Activated CD4-positive, alpha-beta T cell treated with anti-CD3 and anti-CD28 coated beads, Interleukin-2, amount 50 U/mL, for 16 hours (primary cell): ENCODE measurements at places on chromosomes 1 and 21.

- no peak for DNase-seq
These were observed 624.2 kb downstream of the PLPP3 start for GRCh38 chr1:55955016-55955621.

- DNase-seq = no peak
These were observed 19.2 kb downstream of the RIMS3 start for GRCh38 chr1:40646315-40646714.

- no peak for DNase-seq
These were observed 23.8 kb downstream of the SLC27A3 start for GRCh38 chr1:153799016-153799415.

DNA sequence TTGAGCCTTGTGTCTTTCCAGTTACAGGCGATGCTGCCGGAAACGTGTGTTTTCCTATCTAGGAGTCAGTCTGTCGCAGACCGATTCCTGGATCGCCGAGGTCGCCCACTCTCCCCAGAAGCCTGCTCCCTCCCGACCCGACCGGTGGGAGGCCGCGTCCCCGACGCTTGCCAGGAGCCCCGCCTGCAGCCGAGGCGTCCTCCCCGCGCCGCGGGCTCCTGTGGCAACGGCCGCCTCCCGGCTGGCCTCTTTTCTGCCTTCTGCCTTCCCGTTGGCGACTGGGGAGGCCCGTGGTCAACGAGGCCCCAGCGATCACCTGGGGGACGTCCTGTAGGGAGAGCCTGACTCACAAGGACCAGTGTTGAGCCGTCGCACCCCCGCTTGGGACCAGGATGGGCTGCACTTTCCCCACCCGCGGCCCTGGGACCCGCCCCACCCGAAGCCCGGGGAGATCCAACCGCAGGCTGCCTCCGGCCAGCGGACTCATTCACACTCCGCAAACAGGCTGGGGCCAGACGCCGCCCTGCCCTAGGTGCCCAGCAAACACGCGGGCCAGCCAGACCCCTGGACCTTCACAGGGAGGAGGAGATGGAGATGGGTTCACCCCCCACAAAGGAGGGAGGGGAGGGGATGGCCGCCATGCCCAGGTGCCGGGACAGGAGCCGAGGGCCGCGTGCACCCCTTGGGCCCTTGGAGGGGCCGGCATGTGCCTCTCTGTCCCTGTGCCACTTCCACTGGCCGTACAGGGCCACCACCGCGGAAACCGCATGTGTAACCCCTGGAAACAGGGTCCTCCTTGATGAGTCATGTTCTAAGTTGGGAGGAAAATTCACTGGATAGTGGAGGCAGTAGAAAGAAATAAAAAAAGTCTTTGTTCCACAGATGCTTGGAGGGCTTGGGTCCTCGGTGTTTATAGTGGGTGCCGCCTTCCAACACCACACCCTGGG lies 7.2 kb upstream of the COL6A1 start:
- DNase-seq = no peak

- no peak for DNase-seq
These were observed 15.4 kb downstream of the RAP1GAP start for GRCh38 chr1:21653744-21654100.
